Activated effector memory CD4-positive, alpha-beta T cell treated with Interleukin-2 at 50 U/mL for 16 hours (primary cell): ENCODE measurements at places on chromosomes 5 and 9.

GRCh38 chr5:145598983-145599382 is 236.2 kb downstream of the PRELID2 start:
- no peak for DNase-seq

- DNase-seq = no peak
Measured at GRCh38 chr5:76684756-76685519, 31.0 kb upstream of the F2R start.

- DNase-seq = no peak
Measured at GRCh38 chr5:178462816-178463215, 127.4 kb downstream of the COL23A1 start.

DNA sequence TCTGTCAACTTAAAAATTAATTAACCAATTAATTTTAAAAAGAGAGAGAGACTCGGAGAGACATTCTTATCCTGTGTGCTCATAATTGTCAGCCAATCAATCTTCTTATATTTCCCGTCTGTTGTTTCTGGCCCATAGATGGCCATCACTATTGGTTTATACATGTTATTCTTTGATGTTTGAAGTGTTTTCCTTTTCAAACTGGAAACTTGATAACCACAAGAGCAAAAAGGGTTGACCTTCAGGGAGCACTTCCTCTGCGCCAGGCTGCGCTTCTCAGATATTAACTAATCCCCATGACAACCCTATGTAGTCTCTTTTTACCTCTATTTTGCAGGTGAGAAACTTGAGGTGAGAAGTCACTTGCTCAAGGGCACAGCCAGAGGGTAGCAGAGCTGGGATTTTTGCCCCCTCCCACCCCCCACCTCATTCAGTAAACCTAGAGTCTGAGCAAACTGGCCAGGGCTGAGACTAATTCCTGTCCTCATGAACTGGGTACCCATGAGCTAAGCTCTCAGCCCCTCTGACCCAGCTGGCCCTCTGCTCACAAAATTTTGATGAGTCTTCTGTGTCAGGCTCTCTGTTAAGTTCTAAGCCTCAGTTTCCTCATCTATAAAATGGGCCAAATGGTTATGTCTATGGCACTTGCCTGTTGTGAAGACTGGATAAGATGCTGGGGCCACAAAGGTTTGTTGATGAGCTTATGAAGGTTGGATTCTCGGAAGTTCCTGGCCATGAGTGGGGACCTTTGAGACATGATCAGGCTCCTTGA is 86.0 kb upstream of the SH3PXD2B start:
- DNase-seq = no peak

- DNase-seq = no peak
Measured at GRCh38 chr9:130191749-130192120, 19.5 kb downstream of the NCS1 start.

- DNase-seq = no peak
Measured at GRCh38 chr5:27598576-27598975, 560.2 kb upstream of the CDH9 start.

DNA sequence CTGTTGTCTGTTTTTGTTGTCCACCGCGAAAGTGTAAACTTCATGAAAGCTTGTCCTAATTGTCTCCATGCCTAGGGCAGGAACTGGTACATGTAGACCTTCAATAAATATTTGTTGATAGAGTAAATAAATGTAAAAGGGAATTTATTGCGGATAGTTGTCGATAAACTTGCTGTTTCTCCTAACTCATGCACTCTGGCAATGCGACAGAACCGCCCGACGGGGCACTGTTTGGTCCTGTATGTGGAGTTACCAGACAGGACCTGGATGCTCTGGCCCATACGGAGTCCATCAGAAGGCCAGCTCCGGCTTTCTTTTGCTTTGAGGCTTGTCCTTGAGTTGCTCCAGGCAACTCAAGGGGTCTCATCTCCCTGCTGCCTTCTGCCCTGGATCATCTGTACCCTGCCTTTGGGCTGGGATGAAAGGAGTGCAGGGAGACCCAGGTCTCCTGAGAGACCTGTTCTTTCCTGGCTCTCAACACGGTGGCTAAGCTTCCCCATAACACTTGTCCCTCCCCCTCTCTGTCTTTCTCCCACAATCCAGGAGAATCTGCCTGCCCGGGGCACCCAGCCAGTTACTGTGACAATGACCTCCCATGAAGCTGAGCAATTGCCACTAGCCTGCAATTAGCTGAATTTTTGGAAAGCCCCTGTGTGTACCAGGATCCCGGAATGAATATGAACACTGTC is 149.5 kb upstream of the PTCH1 start:
- DNase-seq = no peak

DNA sequence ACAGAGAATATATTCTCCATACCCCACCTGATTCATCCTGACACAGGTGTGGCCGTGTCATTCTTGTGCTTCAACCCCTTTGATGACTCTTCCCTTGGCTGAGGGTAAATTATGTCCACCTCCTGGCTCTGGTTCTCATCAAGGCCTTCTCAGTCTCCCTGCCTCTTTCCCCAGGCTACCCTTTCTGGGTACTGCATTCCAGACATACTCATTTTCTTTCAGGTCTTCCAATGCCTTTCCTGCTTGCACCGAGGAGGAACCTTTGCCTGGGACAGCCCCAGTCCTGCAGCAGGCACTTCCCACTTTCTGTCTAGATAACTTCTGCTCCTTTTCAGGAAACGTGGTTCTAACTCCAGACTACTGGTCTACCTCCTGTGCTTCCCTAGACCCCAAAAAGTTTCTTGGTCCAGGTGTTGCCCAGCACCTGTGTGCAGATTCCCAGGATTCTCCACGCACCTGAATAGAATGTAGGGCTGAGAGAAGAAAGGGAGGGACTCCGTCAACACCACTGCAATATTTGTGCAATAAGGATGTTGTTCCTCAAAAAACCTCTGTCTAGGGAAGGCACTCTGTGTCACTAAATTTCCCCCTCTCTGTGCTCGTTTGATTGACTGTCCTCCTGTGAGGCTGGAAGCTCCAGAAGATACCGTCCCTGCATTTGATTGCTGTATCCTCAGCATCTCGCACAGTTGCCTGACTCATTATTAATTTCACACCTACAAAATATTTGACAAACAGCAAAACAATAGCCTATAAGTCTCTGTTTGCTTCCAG is 255.4 kb upstream of the NFIL3 start:
- DNase-seq = no peak

DNA sequence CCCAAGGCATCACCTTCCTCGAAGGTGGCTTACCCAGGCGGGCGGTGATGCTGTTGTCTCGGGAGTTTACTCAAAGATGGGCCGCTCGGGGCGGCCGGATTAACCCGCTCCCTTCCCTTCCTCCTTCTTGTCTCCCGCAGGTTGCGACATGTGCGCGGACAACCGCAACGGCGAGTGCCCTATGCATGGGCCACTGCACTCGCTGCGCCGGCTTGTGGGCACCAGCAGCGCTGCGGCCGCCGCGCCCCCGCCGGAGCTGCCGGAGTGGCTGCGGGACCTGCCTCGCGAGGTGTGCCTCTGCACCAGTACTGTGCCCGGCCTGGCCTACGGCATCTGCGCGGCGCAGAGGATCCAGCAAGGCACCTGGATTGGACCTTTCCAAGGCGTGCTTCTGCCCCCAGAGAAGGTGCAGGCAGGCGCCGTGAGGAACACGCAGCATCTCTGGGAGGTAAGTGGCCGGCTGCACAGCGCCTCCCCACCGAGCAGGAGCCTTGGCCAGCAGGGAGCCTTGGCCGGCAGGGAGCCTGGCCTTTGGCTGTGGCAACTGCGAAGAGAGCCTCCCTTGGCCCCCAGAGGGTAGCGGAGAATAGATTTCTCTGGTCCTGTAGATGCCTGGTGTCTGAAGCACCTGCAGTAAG is 10.6 kb downstream of the PRDM6 start:
- no peak for DNase-seq

DNA sequence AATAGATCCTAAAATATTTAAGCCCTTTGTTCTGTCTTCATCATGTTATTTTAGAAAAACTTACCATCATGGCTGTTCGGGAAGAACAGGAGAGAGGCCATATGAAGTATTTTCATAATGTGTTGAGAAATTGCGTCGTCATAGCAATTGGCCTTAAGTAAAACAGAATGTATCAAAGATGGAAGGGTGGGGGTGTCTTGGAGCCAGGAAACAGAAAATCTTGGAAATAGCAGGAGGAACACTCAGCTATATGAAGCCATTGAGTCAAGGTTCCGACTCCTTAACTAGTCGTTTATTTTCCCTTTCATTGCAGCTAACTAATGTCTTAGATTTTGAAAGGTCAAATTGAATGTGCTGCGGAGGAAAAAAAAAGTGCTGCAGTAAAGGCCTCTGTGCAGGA is 1.3 kb downstream of the SPTAN1 start:
- no peak for DNase-seq

DNA sequence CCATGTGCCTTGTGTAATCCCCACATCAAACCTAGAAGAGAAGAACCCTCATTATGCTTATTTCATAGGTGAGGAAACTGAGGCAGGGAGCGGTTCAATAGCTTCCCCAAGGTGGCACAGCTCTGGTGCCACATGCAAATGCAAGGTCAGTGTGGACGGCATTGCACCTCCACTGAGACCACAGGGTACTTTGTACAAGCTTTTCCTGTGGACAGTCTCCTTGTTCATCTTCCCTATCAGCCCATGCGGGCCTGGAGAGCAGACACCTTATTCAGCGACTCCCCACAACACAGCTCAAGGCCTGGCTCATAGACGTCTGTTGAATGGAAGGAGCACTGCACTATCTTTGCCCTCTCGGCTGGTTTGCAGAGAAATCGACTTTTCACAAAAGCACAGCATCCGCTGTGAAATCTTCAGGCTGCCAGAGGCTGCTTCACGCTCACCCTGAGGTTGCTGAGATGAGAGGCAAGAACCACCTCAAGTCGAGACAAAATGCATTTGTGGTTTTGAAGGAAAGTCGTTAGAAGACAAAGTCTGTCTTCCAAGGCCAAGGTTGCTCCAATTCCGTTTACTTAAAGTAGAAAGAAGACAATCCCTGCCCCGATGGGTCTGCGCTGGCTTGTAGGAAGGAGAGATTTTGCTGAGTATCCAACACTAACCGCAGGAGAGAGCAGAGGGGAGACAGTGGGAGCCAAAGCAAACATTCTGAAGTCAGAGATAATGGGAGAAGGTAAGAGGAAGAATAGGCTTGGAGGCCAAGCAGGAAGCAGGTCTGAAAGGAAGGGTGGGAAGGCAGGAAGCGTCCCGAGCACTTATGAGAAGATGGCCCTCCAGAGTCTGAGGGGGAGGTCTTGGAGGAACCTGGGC is 34.2 kb upstream of the STRBP start:
- no peak for DNase-seq

- no peak for DNase-seq
Measured at GRCh38 chr9:90256345-90256744, 386.3 kb downstream of the DIRAS2 start.

DNA sequence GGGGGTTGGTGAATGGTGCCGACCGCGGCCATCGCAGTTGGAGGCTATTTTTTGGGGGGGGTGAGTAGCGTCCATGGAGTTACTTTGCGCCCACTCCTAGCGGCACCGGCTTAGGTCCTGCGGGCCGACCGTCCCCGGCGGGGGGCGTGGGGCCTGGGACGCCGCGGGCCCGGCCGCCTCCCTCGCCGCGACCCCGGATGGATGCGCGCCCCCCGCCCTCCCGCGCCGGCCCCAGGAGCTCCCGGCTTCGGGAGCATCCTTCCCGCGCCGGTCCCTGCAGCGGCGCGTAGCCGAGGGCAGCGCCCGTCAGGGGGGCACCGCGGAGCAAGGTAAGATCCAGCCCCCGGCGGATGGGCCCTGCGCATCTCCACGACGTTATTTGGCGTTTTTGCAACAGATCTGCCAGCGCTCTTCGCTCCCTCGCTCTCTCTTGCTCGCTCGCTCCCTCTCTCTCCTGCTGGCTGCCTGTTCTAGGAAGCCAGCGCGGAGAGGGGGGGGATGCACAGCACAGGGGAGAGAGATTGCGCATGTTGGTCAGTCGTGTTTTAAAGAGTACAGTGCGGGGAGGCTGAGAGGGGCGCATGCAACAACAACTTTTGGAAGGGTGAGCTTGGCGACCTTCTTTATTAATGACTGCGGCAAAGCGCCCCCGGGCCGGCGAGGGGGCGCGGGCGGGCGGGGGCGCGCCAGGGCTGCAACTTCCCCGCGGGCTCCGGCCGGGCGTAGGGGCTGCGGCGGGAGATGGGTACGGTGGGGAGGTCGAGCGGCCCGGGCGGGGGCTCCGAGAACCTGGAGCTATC is 413 bp downstream of the JADE2 start:
- peak; percentile 61 for DNase-seq

DNA sequence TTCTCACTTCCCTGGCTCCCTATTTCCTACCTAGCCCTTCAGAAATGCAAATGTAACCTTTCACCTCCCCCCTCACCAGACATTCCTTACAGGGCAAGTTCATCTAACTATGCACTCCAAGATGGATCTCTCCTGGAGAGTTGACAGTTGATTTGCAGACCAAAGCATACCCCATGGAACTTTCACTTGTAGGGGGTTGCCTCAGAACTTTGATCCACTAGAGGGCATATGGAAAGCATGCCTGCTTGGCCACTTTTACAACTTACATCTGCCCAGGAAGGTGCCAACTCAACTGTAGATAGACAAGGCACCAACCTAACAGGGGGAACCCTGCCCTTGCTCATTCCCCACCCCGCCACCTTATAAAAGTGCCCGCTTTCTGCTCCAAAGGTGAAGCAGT is 187.8 kb downstream of the NXNL2 start:
- no peak for DNase-seq

- DNase-seq = no peak
Measured at GRCh38 chr9:69174616-69175463, 763 bp downstream of the TJP2 start.

DNA sequence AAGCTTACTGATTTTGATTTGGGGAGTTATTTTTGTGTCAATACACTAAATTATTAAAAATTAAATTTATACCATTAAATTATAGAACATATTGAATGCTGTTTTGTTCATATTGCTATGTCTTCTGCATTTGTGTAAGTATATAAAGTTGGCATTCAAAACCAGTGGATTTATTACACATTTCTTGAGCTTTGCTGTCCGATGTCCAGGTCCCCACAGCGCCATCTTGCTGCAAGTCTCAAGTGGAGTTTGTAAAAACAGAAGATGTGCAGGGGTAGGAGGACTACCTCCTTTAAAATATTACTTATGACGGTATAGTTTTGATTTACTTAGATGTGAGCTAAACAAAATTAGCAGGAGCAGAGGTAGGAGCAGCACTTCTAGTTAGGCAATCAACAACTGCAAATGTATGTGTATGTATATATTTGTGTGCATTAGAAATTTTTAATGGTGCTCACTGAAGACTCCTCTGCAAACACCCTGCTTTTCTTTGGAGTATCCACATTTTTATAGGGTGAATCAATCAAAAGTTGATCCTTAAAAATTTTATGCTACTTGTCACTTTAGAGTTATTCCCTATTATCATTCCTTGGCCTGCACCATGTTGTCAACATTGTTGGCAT is 37.4 kb downstream of the CPEB4 start:
- DNase-seq = peak; percentile 20

DNA sequence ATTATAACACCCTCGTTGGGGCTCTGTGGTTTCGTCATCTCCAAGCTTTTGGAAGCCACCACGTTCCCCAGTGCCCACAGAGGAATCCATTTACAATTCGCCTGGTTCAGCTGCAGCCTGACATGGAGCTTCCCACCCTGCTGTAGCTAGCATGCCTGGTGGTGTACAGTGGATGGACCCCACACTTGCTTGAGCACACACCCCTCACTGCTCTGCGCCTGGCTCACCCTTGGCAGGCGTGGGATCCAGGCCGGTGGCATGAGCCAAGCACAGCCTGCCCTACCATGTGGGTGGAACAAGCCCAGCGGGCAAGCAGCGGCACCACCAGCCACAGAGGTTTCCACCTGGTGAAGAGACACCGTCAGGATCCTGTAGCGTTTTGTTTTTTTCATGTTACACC is 1045.7 kb upstream of the CDH9 start:
- no peak for DNase-seq
